ENCODE measurements at places on chromosomes 4 and X.

GRCh38 chrX:115357326-115358120 is 68.0 kb downstream of the LUZP4 start:
- DNase-seq = no peak

- no peak for DNase-seq
Measured at GRCh38 chr4:165612936-165613335, 234.1 kb downstream of the CPE start.

- no peak for DNase-seq
Measured at GRCh38 chr4:89558147-89558546, 250.5 kb upstream of the GPRIN3 start.

DNA sequence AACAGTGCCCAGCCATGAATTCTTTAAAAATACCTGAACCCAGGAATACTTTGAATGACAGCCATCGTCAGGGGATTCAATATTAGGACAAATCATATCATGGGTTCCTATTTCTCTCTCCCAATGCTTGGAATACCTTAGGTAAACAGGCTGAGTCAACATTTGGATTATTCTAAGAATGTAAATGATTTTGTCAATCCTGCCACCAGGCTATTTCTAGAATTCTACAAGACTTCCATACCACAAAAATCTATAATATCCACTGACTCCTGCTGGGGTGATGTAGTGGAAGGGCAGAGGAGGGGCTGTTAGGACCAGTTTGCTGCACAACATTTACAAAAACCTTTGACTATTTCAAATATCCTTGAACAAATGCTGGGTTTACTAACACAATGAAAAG is 65.2 kb downstream of the IGFBP7 start:
- DNase-seq = no peak

DNA sequence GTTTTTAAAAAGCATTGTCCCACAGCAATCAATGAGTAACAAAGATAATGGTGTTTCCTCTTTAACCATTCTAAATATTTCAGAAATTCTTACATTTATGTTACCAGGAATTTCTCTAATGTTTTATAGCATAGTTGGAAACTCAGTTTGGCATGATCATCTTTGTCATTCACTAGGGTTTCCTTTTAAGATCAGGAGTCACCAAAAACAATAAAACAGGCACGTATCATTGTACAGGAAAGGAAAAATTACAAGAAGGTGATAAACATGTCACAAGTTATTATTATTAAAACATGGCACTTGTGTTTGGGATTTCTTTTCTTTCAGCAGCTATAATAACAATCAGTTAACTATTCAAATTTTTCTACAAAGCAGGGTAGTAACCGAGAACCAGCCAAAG is 84.0 kb downstream of the SLC10A7 start:
- no peak for DNase-seq

- no peak for DNase-seq
Measured at GRCh38 chr4:105106426-105106825, 40.2 kb upstream of the TET2 start.

DNA sequence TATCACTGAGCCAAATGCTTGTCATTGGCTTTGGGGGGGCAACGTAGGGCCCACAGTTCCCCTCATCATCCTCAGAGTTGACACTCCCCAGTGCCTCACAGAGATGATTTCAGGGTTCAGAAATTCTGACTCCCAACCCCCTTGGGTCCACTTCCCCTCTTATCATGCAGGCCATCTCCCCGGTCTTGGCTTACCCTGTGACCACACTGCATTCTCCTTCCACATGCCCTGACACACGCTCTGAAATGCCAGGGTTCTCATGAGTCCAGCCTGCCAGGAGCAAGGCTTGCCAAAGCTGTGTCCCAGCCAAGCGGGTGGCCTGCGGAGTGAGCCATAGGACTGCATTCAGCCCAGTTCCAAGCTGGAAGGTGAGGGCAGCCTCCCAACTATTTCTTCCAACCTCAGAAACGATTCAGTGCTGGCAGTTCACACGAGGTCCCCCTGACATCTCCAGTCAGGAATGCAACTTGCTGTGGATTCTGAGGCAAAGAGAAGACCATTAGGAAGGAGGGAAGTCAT is 101.2 kb downstream of the SMIM20 start:
- DNase-seq = no peak

- no peak for DNase-seq
Measured at GRCh38 chrX:48741834-48742233, 19.7 kb upstream of the GLOD5 start.

DNA sequence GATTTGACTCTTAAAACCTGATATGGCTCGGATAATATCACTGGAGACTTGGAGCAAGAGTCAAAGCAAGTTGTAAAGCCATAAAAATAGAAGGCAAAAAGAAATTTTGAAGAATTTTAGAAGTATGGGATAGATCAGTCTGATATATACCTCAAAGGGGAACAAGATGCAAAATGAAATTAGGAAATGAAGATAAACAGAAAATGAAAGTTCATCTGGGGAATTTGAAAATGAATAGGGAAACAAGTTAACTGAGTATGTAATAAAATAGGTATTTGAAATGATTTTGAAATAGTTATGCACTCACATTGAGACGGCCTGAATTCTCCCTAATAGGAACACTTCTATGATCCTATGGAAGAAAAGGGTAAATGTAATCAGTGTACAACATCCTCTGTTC is 5.7 kb downstream of the CYP2U1 start:
- no peak for DNase-seq

DNA sequence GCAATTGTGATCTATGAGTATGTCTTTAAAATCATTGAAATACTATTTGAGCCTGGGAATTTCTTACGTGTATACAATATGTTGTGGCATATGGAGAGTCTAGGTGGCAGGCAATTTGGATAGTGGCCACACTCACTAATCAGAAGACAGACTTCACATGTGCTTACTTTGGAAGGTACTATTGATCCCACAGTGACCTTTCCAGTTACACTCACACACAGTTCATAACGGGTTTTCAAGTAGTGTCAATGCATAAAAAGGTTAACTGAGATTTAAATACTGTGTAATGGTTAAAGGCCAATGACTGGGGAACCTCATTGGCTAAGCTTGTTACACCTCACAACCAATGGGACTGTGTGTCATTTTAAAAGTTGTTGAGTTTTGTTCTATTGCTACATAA is 783.2 kb downstream of the RPA4 start:
- DNase-seq = no peak

GRCh38 chr4:152680988-152681603 is 1.3 kb upstream of the TMEM154 start:
- no peak for DNase-seq

DNA sequence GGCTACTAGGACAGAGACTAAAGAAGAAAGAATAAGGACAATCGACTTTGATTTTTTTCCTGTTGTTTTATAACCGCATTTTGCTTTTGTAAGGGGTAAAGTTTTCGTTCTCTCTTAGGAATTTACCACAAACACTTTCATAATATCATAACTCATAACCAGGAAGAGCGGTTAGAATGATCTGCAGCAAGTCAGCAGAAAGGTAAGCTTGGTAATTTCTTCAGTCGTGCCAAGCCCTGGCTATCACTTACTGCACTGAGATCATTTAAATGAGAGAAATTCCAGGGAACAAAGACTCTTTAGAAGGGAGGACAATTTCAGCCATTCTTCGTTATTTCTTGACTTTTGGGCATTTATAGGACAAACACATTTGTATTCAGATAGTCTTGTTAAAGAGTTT is 258.1 kb downstream of the UNC5C start:
- DNase-seq = no peak

DNA sequence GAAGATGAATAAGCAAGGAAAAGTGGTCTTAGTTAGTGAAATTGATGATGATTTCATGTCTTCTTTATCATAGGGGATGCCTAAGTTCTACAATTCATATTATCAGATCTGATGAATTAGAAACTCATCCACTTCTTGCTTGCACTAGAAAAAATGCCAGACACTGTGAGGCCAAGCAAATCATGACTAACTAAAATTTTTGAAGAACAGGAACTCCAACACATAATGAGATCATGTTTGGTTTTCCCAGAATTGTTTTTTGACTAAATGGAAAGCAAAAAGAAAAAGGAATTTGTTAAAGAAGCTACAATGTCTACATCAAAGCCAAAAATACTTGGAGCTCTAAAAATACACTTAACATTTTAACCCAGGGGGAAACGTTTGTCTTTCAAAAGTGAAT is 120.4 kb downstream of the ARSF start:
- DNase-seq = no peak

All from NCI-H1436 treated with DMSO at 0.1 percent for 48 hours (cell line).